ENCODE measurements at places on chromosomes 13 and 19.

DNA sequence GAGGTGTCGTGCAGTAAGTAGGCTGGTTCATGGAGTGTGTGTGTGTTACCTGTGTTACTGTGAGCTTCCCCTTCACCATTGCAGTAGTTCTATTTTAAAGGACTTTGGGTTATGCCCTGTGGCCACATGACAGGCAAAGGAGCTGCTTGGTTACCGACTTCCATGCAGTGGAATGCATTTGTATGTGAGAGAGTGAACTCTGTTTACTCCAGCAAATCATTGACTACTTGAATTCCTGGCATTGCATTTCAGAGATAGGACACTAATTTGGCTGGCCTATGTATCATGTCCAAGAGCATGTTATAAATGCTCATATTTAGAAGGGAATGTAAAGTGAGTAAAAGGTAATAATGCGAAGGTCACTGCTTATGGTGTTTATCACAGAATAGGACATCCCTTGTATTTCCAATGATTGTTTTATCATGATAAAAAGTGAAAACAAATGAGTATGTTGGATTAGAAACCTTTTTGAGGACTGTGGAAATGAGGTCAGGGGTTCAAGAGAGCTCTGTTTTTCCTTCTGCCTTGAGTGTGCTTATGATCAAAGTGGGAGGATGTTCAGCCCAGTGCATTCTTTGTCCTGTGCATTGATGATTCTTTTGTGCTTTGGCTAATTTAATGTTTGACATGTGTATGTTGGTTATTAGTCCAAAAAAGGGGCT, 156.5 kb downstream of the LMO7 start:
- DNase-seq = no peak

GRCh38 chr13:76885203-76886004, 801 bp downstream of the KCTD12 start:
- DNase-seq = peak; percentile 71

DNA sequence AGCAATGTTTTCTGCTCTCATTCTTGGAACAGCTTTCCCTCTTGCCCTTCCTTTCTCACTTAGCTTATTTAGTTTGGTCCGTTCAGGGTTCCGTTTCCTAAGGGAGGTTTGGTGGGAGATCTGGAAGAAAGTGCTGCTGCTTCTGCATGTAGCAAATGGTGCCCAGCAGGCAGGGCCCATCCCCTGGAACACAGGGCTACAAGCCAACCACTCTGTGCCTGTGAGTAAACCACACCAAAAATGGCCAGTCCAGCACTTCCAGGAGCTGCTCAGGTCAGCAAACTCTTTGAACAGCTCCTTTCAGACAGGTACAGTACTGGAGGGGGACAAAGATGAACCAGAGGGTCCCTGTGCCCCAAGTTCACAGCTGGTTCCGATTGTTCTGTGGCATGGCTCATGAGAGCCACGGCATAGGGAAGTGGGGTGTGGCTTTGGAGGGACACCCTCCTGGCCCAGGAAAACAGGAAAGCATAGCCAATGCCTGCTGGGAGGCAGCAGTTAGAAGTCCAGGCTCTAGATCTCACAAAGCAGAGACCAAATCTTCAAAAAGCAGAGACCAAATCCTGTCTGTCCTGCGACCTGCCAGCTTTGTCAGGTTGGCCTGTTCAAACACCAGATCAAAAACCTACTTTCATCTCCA, 39.5 kb downstream of the FAM124A start:
- DNase-seq = no peak

DNA sequence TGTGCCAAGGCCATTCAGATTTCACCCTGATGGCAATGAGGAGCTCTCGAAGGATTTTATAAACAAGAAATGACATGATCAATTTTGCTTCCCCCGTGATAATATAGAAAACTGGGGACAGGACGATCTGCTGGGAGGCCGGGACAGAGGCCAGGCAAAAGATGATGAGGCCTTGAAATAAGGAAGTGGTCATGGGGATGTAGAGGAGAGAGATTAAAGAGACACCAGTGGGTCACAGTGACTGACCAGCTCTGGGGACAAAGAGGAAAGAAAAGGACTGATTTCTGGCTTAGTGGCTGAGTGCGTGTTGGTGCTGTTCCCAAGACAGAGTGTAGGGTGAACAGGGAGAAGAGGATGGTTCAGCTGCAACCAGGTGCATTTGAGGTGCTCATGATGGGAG, 68.7 kb upstream of the FLT1 start:
- DNase-seq = no peak

- no peak for DNase-seq
These were observed 27.9 kb upstream of the FLT1 start for GRCh38 chr13:28522871-28523270.

DNA sequence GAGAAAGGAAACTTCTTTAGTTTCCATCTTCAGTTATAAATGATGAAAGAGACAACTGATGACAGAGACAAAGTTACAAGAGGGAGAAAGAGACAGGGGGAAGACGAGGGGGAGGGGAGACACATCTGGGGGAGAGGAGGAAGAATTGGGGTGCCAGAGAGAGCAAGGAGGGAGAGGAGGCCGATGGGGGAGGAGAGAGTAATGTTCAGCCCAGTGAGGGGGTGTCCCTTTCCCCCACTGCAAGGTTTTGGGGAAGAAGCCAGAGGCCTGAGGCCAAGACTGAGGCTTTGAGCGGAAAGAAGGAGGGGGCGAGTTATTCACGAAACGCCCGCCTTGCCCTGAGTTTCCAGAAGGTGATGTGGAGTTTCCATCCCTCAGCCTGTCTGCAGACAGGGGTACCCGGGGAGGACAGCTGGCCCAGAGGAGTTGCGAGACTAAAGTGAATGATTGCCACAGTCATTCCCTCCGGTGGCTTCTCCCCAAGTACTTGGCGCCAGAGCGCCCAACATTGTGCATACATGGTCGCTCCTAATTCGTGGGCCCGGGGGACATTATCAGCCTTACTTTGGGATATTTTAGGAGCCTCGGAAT, 558 bp upstream of the PPAN start:
- no peak for DNase-seq

DNA sequence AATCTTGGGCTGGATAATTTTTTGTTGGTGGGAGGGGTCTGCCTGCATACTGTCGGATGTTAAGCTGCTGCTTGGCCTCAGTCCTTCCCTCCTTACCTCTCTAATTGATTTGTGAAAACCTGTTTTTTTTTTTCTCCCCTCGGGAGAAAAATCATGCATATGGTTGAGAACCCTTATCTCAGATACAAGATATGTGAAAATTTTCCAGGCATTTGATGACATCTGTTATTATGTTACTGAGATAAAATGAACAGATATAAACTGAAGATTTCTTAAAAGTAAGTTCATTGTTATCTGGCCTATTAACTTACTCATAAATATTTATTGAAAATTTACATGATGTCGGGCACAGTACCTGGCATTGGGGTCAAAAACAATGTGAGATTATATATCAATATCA, 1375.7 kb downstream of the PCDH9 start:
- no peak for DNase-seq

DNA sequence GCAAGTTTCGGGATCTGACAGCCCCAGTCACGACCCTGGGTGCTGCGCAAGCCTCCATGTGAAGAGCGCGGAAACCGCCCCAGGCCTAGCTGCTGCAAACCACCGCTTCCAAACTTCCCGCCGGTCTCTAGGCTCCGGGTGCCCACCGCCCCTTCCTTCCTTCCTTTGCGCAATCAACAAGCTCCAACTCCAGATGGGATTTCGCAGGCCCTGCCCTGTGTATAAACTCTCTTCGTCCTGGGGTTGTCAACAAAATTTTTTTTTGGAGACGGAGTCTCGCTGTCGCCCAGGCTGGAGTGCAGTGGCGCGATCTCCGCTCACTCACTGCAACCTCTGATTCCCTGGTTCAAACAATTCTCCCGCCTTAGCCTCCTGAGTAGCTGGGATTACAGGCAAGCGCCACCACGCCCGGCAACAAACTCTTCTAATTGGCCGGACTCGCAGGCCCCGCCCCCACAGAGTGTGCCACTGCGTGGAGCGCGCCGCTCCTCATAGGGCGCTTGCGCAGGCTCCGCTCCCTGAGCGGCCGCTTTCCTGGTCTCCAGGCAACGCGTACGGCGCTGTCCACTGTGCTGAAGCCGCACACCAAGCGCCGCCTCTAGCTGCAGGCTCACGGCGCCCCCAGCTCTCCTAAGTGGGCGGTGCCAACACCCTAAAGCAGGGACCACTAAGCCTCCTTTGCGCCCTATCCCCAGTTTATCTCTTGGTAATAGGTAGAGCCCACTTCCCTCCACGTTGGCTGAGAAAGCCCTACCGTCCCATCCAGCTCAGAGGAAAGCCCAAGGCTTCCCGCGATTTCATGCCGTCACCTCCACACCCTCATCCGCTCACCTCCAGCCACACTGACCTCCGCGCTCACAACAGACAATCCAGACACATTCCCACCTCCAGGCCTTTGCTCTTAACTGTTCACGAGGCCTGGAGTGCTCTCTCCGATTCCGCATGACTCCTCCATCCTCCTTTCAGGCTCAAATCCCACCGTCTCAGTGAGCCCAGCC, 5.5 kb upstream of the QTRT1 start:
- DNase-seq = peak; percentile 93

DNA sequence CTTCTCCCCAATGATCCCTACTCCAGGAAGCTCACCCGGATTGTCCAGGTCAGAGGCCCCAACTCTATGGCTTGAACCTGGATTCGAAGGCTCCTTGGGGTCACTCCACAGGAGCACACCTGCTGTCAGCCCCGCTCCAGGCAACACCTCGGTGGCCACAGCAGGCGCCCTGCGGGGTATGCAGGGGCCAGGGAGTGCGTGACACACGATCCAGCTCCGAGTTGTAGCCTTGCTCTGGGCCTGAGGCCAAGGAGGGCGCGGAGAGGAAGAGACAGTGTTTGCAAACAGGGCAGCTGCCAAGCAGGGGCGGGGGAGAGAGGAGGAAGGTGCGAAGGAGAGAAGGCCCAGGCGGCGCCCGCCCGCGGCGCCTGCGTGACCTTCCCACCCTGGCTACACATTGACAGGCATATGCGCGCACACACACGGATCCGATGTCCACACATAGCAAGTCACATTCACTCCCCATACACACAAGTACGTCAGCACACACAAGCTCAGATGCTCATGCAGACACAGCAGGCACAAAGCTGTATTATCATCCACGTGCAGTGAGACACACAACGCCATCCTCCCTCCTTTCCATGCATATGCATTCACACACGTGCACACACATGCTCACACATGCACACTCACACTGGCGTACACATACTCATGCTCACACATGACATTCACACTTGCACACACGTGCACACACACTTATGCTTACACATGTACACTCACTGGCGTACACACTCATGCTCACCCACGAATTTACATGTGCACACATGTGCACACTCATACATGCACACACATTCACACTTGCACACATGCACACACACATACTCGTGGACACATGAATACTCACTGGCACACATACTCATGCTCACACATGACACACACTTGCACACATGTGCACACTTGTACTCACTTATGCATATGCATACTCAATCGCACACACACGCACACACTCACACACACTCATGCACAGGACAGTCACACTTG, 10.4 kb downstream of the SBK2 start:
- DNase-seq = no peak
